ENCODE measurements at places on chromosomes 6 and 20.

DNA sequence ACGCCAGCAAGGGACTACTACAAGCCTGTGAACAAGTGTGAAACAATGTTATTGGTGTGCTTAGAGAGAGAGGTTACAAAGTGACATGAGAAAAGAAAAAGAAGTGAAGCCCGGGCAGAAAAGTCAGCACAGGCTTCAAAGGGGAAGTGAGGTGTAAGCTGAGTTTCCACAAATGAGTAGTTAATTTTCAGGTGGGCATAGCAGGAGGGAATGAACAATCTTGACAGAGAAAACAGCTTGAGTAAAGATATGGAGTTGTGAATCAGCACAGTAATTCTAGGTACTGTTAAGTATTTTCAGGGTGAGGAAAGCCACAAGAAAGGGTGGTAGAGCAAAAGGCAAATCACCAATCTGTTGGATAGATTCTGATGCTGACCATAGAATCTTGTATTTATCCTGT lies 4.3 kb downstream of the KCNQ5 start:
- DNase-seq, result no peak

- no peak for DNase-seq
These were observed 505.8 kb upstream of the MARCKS start for GRCh38 chr6:113351173-113351834.

DNA sequence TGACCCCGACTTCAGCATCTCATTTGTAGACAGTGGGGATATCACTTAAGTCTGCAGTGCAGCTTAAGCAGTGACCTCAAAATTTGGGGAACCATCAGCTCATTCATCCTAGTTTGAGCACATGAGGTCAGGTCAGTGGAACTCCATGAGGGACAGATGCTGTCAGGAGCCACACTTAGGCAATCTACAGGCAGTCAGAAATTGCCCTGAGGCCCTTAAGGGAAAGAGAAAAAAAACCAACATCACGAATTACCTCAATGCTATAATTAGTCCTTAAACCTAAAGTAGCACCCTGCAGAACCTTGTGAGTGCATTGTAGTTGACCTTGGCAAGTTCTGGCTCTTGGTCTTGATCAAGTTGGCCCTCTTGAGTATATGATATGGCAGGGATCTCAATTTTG lies 21.1 kb downstream of the TMEM74B start:
- DNase-seq, result no peak

GRCh38 chr6:44105993-44106740 lies 21.1 kb downstream of the MRPL14 start:
- DNase-seq, result no peak

DNA sequence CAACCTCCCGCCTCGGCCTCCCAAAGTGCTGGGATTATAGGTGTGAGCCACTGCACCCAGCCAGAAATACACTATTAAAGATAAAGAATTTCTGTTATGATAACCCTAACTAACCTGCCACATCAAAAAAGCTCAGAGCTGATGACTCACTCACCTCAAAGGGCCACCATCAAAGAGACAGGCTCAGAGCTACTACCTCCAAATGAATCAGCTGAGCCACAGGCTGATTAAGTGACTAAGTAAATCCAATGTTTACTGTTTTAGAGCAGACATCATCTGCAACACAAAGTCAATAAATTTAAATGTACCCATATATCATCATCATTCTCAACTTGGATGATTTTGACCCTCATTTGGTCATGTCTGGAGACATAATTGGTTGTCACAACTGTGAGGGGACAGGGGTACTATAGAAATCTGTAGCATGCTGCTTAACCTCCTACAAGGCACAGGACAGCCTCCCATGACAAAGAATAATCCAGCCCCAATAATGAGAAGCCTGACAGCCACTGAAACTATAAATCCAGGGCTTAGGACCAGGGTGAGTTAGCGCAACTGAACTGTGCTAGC lies 106.5 kb downstream of the ATP9A start:
- no peak for DNase-seq

- no peak for DNase-seq
These were observed 463.3 kb downstream of the TENT5A start for GRCh38 chr6:81289229-81289628.

- DNase-seq, result no peak
These were observed 114.8 kb downstream of the SCML4 start for GRCh38 chr6:107709341-107709740.

GRCh38 chr6:88813045-88813444 lies 150.4 kb downstream of the RNGTT start:
- no peak for DNase-seq

GRCh38 chr6:132571774-132572173 lies 1.7 kb downstream of the TAAR6 start:
- no peak for DNase-seq

- DNase-seq, result no peak
These were observed 579.8 kb upstream of the POU3F2 start for GRCh38 chr6:98254624-98255023.

DNA sequence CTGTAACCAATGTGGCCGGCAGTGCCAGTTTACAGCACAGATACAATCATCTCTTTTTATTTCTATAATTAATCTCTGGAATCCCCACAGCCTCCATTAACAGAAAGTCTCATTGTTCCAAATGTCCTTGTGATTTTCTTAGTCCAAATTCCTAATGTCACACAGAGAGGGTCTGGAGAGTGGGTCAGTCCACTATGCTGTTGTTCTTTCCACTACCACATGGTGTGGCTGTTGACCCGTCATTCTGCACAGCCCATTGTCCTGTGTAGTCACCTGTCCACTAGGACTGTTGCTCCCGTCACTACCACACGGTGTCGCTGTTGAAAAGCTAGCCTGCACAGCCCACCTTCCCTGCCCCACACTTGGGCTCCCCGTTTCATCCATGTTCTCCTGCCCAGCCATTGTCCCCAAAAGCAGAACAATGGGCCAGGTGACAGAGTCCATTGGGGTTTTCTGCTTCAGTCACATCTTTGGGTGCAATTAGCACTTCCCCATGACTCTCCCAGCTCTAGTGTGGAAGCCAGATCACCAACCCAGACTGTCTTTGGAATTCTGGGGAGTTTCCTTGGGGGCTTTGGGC lies 8.6 kb upstream of the LBP start:
- DNase-seq, result no peak

DNA sequence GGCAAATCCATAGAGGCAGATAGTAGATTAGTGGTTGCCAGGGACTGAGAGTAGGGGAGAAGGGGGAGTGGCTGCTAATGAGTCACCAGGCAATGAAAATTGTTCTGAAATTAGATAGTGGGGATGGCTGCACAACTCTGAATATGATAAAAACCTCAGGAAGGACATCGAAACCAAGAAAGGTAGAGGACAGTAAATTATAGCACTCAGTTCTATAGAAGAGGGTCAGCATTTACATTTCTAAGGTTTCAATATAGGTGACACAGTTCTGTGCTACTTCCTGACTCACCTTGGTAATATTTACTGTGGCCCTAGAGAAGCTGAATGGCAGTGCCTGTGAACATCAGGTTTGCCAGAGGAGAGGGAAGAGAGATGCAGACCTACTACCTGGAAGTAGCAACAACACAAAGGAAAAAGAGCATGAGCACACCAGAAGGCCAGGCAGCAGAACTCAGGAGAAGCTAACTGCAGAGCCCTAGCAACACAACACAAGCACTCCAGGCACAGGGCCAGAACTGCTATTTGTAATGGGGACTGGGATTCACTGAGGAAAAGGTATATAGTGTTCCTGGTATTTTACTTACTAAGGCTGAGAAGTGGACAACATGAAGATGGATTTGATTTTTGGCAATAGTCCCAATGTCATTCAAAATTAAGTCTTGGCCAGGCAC lies 75.9 kb downstream of the PLCG1 start:
- DNase-seq, result no peak

- no peak for DNase-seq
These were observed 102.7 kb downstream of the KCNQ5 start for GRCh38 chr6:72724545-72724944.

DNA sequence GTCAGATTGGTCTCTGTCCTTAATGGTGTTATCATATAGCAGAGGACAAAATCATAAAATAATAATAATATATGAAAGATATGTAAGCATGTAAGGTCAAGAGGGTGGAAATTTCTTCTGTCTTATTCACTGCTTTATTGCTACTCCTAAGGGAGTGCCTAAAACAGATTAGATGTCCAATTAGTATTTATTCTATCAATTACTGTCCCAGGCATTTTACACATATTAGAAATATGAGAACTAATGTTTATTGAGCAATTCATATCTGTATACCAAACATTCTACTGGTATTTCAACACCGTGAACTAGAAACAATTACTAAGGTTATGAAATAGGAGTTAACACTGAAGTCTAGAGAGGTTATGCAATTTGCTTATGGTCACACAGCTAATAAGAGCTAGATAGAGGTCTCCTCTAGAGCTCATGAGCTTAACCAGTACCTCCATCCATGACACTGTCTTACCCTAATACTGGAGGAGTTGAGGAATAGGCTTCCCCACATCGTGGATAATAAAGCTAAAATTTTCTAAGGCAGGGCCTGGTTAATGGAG lies 302.3 kb downstream of the PLCB1 start:
- no peak for DNase-seq

DNA sequence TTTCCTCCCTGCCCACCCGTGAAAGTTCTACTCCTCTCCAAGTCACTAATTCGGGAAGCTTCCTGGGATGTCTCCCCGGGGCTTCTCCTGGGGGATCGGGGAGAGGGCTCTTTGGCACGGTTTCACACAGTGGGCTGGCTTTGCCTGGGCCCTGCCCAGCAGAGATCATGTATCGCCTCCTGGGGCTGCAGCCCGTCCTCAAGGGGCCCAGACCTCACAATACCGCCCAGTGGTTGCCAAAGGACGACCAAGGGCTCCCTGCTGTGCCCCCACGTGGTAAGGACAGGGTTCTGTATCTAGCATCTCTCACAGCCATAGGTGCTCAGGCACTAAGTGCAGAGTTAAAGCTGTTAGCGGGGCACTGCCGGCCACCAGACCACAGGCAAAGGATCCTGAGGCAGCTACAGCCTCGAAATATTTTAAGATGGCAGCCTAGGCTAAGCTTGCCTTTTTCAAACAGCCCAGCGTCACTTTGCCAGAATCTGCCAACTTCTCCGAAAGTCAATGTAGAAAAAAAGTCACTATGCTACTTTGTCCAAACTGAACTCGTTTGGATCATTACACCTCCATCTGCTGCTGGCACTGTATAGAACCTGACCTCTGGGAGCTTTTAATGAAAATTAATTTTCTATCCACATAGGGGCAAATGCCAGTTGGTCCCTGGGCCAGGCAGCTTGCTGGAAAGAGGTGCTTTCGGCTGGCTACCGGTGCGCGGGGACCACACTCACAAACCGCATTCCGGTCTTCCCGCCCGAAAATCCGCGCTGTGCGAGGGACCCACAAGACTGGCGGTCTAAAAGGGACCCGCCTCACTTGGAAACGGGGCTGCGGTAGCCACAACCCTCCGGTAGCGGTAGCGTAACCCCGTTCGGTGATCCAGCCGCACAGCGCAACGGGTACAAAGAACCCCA lies 1.3 kb upstream of the NNAT start:
- peak; percentile 59 for DNase-seq

- no peak for DNase-seq
These were observed 208.6 kb upstream of the MCHR2 start for GRCh38 chr6:100202417-100203194.

DNA sequence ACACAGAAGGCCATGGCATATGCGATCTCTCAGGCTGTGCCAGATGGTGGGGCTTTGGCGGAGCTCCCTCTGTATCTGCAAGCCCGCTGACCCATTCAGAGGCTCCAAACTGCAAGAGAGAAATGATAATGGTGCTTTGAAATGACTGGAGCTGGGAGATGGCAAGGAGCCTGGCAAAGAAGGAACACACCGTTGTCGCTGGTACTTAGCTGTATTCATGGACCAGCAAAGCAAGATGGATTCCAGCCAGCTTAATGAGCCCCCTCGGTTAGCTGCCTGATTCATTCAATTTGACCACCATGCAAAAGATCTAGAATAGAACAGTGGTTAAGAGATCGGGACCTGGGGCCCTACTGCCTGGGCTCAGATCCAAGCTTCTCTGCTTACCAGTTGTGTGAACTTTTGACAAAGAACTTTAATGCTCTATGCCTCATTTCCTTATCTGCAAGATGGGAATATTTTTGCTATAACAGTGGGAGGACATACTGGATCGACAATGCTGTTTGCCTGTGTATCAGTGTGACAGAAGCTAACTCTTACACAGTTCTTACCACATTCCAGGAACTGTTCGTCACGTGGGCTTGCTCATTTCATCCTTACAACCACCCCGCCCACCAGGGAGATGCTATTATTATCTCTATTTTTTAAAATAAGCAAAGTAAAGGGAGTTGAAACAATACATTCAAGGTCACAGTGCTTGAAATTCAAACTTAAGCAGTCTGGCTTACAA lies 317.8 kb upstream of the SULF2 start:
- no peak for DNase-seq

- DNase-seq, result no peak
These were observed 13.0 kb downstream of the DEFB132 start for GRCh38 chr20:270517-270916.

All from SHP77 treated with DMSO at 0.1 percent for 48 hours (cell line).